ENCODE measurements at places on chromosomes 7 and 10. TPM values are rescaled to one million over a fixed set of nuclear protein-coding genes. Genes with fewer than 3 reads are reported as not detected.
A peak's percentile ranks its signal among the peaks of the same experiment; 100 is the strongest.

The GJD4 gene
- total RNA-seq, result not detected

The C10orf67 gene
- total RNA-seq, result not detected

The SPAG6 gene
- total RNA-seq, result 1.4 TPM

DNA sequence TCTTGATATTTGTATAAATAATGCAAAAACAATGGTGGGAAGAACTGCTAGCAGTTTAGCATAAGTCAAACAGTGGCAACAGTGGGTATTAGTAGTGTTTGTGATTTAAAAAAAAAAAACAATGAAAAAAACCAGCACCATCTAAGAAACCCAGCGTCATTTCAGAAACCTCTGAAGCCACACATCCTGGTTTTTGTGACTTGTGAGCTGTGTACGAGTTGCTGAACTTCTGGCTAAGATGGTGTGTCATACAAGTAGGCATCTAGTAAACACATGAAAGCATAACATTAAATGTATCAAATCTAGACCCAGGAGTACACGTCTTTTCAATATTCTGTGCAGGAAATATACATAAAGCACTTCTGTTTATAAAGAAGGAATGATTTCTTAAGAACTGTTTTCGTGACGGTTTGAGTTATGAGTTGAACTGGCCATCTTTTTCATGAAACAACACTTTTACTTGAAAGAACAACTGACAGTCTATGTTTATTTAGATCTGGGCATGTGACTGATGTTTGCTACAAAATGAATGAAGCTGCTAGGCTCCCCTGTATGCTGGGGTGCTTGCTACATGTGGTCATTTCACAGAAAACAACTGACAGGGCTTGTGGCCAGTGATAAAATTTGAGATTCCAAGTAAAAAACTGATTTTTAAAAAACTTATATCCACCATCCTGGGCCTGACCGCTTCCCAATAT is 143.5 kb downstream of the PIP4K2A start:
- DNase-seq, result peak; percentile 62

DNA sequence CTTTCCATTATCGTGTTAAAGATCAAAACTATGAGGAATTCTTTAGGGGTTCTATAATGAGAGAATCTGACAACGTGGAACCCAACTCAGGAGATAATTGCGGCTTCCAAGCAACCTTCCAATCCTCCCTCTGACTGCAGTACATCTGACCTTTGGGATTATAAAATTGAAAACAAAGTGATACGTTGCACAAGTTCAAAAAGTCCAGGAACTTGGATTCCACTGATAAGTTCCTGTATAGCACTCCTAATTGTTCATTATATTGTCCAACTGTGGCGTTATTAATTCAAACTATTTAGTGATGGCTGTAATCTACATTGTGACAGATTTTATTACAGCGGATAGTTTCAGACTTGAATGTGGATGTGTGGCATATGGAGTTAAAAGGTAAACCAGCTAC is 15.4 kb downstream of the MALRD1 start:
- no peak for DNase-seq

Data from activated CD4-positive, alpha-beta memory T cell treated with anti-CD3 and anti-CD28 coated beads, Interleukin-2, amount 10 ng/mL, durations not matched to agents 7 days and 5 days (primary cell).